Posterior vena cava (tissue), 2 donors: ENCODE measurements at places on chromosomes 7 and 10.

DNA sequence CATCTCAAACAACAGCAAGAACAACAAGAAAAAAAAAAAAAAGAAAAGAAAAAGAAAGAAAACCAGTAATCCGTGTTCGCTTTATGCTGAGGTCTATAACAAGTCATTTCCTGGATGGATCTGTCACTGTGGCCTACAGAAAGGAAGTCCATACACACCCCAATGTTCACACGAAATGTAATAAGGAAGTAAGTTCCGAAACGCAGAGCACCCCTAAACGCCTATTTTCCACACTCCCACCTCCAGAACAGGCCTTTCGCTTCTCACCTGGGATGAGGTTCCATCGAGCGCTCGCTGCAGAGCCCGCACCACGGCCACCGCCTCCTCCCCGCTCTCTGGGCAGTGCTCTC, 735 bp downstream of the ZNF394 start:
- no peak for DNase-seq

DNA sequence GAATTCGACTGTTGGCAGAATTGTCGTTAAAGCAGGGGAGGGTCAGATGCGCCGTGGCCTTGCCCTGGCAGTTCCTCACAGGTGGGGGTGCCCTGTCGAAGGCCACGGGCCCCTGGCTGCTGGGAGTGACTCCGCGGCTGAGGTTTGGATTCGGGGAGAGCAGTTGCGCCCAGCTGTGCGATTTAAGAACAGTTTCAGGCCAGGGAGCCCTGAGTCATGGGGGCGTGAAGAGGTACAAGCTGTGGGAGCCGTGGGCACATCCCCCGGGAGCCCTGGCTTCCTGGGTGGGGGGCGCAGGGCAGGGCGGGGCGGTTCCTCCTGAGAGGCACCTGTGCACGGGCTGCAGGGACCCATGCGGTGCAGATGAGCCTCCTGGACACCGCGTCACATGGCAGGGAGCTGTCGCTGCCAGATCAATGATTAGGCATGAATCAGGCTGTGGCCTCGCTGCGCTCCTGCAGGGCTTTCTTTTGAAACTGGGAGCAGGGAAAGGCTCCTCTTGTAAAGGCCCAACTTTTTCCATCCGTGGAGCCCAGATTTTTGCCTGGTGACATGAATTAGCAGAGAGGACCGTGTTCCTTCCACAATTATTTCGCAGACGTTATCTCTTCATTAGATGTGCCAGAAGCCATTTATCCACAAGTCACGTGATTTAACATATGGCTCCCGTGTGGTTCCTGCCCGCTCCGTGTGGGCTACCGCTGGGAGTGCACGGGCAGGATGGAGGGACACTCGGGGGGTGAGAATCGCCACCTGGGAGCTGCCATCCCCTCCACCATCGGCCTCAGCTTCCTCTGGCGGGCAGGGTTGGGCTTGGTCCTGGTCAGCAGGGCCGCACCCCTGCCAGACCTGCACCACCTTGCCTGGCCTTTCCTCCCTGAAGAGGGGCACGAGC, 918 bp downstream of the PWWP2B start:
- DNase-seq: no peak

DNA sequence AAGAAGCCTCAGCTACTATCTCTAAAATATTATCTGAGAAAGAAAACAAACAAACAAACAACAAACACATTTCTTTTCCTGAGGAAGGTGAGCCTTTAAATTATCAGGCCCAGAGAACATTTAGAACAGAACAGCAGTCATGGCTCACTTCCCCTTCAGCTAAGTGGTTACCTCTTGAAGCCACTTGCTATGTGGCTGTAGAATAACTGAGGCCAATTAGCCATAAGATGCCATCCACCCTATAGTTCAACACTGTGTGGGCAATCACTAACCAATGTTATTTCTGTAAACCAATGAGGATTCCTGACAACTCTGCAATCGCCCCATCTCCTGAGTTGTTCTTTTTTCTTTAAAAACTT, 3.7 kb upstream of the UPP1 start:
- DNase-seq: no peak

GRCh38 chr10:1410032-1410431, 327.3 kb downstream of the ADARB2 start:
- no peak for DNase-seq

GRCh38 chr10:119980956-119981750, 88.6 kb downstream of the SEC23IP start:
- DNase-seq: no peak

- DNase-seq: no peak
Measured at GRCh38 chr10:113420733-113421675, 131.8 kb upstream of the HABP2 start.

- DNase-seq: no peak
Measured at GRCh38 chr7:84013616-84014240, 180.9 kb downstream of the SEMA3A start.

GRCh38 chr10:120600871-120601649, 144.0 kb downstream of the PLPP4 start:
- no peak for DNase-seq
